ENCODE measurements at places on chromosomes 13 and 19.

DNA sequence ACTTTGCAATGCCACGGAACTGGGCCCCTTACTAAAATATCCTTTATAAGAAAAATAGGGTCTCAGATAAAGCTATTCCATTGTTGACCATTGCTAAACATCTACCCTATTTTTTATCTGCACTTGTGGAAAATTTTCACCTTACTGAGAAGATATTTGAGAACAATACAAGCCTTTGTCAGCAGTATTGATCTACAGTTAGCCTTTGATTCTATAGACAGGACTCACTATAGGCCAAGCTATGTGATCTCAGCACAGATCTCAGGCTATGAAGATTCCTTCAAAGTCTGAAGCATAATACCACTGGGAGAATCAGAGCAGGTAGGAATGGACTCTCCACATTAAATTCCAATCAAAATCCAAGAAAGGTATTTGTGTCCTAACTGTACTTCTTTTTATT lies 1099.7 kb downstream of the DIAPH3 start:
- DNase-seq = no peak

DNA sequence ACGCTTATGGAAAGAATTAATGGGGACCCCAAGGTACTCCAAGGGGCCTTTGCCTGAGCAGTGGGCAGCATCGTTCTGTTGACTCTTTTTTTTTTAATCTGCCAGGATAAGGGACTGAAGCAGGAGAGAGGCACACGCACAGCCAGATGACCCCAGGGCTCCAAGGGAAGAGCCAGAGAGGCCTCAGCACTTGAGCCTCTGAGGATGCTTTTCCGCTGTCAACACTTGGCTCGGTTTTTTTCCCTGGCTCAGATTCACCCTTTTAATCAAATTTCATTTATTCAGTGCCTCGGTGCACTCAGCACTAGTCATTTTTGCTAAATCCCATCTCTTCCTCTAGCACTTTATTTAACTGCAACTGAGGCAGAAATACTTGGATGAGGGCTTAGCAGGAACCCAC lies 226.3 kb downstream of the FGF9 start:
- no peak for DNase-seq

DNA sequence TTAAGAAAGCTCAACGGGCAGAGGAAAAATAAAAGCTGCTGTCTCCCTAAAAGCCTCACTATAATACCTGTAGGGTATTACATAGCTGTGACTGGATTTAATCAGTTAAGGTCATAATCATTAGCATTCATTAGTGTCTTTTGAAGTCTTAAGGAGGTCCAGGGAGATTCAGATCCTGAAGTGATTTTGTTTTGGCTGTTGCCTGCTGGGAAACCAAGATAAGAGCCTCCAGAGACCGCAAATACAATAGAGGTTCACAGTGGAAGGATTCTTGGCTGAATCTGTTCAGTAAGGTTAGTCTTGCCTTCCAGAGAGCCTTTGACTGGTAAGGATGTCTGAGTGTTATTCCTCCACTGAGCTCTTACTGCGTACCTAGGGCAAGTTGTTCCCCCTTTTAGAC lies 54.0 kb upstream of the TNFRSF19 start:
- DNase-seq = no peak

DNA sequence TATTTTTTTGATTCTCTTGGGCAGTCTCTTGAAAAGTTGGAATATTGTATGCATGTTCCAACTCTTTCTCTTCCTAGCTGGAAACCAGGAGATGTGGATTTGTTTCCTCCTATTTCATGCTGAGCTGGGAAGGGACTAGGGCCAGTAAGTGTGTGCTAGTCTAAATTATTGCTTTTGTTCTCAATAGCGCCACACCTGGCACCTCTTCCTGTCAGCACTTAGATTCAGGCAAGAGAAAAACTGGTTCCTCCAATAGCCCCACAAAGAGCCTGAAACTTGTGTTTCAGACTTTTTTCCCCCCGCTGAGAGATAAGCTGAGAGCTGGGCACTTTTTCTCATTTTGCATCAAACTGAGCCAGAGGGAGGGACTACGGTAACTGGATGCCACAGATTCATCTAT lies 353.4 kb downstream of the OLFM4 start:
- no peak for DNase-seq

- DNase-seq = no peak
These were observed 60.8 kb downstream of the AP1M1 start for GRCh38 chr19:16258440-16258903.

DNA sequence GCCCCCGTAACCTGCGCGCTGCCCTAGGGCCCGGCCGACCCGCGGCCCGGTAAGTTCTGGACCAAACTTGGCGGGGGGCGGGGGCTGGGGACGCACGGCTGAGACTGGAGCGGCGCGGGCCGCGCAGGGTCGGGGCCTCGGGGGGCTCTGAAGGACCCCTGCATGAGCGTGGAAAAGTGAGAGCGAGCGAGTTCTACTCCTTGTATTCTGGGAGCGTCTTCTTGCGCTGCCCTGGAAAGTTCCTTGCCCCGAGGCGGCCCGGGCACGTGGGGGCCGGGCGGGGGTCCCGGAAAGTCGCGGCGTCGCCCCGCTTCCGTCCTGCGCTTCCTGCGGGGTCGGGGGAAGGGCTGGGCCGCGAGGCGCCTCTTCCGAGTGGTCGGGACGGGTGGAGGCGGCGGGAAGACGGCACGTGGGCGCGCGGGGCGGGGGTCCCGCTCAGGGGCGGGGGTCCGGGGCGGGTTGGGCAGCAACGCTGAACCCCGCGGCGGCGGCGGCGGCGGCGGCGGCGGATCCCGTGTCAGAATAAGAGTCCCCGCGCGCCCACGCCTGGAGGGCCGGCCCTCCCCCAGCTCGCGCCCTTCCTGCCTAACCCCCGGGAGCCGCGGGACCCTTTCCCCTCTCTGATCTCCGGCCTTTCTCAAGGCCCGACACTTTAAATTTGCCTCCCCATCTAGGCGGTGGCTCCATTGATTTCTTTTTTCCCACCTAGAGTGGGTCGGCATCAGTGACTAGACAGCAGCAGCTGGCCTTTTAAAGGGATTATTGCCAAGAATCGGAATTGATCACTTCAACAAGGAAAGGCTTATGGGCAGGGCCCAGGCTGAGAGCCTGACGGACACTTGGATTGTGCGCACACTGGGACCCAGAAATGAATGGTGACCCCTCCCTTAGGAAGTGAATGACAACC lies 749 bp downstream of the GATAD2A start:
- peak; percentile 55 for DNase-seq

Data from stimulated activated CD4-positive, alpha-beta T cell treated with anti-CD3 and anti-CD28 coated beads, Interleukin-12 subunit alpha, Interleukin-12 subunit beta, amount 100 ng/mL, for 4 hours (primary cell).